Heart right ventricle (tissue), 16 donors: ENCODE measurements at places on chromosomes 3 and 15.

DNA sequence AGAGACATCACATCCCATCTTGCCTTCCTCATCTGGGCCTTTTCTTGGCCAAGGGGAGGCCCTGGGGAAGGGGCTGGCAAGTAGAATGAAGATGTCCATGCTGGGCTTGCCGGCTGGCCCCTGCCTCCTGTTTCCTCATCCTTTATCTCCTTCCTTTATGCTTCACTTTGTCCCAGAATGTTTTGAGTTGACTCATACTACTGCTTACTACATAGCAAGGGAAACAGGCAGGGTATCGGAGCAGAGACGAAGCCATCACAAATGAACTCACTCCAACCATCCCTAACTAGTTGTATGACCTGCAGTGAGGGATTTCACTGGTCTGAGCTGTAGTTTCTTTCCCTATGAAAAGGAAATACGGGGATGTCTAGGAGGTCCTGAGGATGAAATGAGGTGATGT lies 66.0 kb downstream of the CHDH start:
- no peak for DNase-seq
- no peaks in the 10 kb centered on the region for H3K27me3 ChIP-seq
- no peaks in the 10 kb centered on the region for H3K4me1 ChIP-seq
- H3K4me3 ChIP-seq: no peak overlapping the region
- H3K27ac ChIP-seq: no peak overlapping the region

- DNase-seq: no peak
- no peak overlapping the region for H3K4me3 ChIP-seq
- no peaks in the 10 kb centered on the region for H3K4me1 ChIP-seq
Observed at GRCh38 chr3:132180337-132180791, 136.8 kb upstream of the ACP3 start.

GRCh38 chr15:74830868-74831267 lies 4.4 kb downstream of the CPLX3 start:
- H3K4me1 ChIP-seq: peaks cover 4% of the 10 kb centered on the region
- no peak overlapping the region for H3K27ac ChIP-seq
- DNase-seq: peak; percentile 52
- H3K27me3 ChIP-seq: peaks cover 20% of the 10 kb centered on the region
- no peaks in the 10 kb centered on the region for H3K36me3 ChIP-seq
- no peak overlapping the region for H3K4me3 ChIP-seq

DNA sequence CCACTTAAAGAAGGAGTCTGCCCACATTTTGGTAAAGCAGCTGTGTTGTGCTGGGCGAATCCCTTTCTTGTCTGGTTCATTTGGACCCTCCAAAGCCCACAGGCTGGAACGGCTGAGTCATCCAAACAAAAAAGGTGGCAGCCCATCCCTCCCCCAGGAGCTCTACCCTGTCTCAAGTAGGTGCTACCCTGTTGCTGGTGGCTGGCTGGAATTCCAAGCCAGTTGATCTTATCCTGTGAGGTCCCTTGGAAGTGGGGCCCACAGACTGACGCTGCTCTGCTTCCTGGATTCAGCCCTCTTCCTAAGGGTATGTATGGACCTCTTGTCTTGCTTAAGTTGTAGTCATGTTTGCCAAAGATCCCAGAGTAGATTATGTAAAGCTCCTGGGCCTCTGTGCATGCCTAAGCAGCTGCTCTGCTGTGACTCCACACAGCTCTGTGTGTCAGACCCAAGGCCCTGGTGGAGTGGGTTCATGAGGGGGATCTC lies 44.5 kb downstream of the CCR1 start:
- H3K27ac ChIP-seq: no peak overlapping the region
- no peak for DNase-seq
- no peak overlapping the region for H3K4me3 ChIP-seq
- no peaks in the 10 kb centered on the region for H3K27me3 ChIP-seq

GRCh38 chr3:129485721-129486663 lies 42.4 kb upstream of the RHO start:
- H3K4me3 ChIP-seq: no peak overlapping the region
- H3K27ac ChIP-seq: peak overlapping the region; percentile 52
- peaks cover 21% of the 10 kb centered on the region for H3K36me3 ChIP-seq
- H3K4me1 ChIP-seq: peaks cover 39% of the 10 kb centered on the region
- peak; percentile 73 for DNase-seq
